ENCODE measurements at places on chromosomes 4 and X. TPM values are rescaled to one million over a fixed set of nuclear protein-coding genes. Genes with fewer than 3 reads are reported as not detected.

F11 gene
- not detected for total RNA-seq

SPARCL1 gene
- 158 TPM for total RNA-seq

POLN gene
- 2.7 TPM for total RNA-seq

PSAPL1 gene
- total RNA-seq: not detected

PPP2R2C gene
- 0.34 TPM for total RNA-seq

GLOD5 gene
- not detected for total RNA-seq

MXRA5 gene
- under 0.01 TPM for total RNA-seq

C4orf36 gene
- total RNA-seq: under 0.01 TPM

DNA sequence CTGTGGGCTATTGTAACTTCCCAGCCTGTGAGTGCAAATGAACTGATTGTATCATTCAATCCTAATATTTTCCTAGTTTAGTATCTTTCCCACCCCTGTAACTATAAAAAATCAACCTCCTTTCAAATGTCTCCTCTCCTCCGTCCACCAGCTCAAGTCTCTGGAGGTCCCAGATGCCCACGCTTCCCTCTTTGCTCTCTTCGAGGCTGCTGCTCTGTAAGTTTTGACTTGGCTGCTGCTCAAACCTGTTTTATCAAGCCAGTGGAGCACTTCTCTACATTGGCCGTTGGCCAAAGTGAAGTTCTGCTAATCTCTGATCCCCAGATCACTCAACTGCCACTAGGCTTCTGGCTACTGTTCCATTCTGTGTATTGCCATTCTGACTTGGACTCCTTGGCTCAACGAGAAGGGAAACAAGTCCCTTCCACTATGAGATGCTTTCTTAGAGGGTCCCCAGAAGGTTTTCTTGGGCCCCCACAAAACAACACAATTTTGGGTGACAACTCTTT, 60.7 kb upstream of the RAPGEF2 start:
- peak; percentile 21 for DNase-seq

DNA sequence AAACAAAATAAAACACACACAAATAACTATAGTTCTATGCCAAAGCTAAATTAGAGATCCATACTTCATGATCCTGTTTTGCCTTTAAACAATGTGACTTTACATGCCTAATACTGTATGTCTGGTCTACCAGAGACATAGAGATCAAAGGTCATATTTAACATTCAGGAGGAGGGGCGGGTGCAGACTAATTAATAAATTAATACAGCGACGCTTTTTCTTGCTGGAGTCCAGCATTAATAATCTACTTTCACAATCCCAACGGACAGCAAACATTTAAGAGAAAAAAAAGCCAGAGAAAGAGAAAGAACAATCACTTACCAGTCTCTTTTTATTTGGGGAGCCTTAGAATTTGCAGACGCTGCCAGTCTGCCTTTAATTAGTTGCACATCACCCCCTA, 509 bp downstream of the CXXC4 start:
- DNase-seq: no peak

- no peak for DNase-seq
These were observed 35.1 kb upstream of the NPY2R start for GRCh38 chr4:155173371-155173770.

GRCh38 chr4:142452161-142452855, 393.8 kb downstream of the INPP4B start:
- no peak for DNase-seq

DNA sequence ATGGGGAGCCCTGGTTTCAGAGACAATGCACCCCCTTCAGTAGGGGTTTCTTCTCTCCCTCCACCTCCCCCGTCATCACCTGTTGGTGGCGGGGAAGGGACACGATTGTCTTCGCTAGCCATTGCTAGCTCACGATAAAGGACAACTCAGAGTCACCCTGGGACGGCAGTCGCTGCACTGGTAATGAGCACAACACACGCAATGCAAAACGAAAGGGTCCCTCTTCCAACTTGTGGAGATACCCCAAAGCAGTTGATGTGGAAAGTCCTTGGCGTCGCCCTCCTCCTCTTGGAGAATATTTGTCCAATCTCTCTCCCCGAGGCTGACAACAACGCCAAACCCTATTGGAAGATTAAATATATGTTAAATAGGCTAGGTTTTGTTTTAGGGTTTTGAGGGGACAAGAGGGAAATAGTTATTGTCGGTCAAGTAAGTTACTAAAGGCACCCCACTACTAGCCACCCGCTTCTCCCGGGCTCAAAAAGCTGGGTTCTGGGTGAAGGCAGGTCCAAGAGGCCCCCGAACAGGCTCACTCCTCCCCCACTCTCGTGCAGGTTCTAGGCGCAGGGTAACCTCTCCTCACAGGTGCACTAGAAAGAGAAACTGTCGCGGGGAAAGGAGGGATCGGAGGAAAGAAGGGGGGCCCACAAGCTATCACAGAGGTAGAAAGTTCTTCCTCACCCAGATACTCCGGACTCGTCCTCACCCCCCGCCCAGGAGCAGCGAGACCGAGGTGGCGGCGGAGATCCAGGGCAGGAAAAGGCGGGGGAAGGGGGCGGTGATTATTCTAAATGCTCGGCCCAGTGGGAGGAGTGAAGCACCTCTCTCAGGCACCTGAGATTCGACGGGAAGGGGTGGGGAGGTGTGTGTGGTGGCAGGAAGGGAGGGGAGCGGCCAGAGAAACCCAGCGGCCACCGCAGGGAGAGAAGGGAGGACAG, at the start of gene LRBA:
TSS of gene LRBA (minus strand) at position 764 of the 938 bp plus-strand sequence. CDS start at position 122, 642 bp downstream.
- DNase-seq: peak; percentile 71

- no peak for DNase-seq
These were observed 87.0 kb downstream of the AFAP1 start for GRCh38 chr4:7852568-7853185.

GRCh38 chr4:136893573-136893972, 638.7 kb downstream of the PCDH18 start:
- no peak for DNase-seq

- peak; percentile 60 for DNase-seq
These were observed 116.9 kb downstream of the EFNB1 start for GRCh38 chrX:68945603-68946228.

GRCh38 chr4:66451741-66452140, 781.5 kb upstream of the EPHA5 start:
- no peak for DNase-seq
